ENCODE measurements at places on chromosomes 5 and 9.

GRCh38 chr9:125460883-125461635 is 199.4 kb downstream of the GAPVD1 start:
- DNase-seq, result no peak

GRCh38 chr9:113837334-113837733 is 38.8 kb upstream of the ZNF618 start:
- DNase-seq, result no peak

GRCh38 chr9:119179701-119180100 is 189.5 kb downstream of the BRINP1 start:
- DNase-seq, result no peak

- DNase-seq, result no peak
These were observed 95.8 kb downstream of the DOCK2 start for GRCh38 chr5:169732841-169733240.

- no peak for DNase-seq
These were observed 305.3 kb downstream of the PRR16 start for GRCh38 chr5:120769312-120769872.

GRCh38 chr5:17118631-17119030 is 98.8 kb upstream of the BASP1 start:
- no peak for DNase-seq

- DNase-seq, result no peak
These were observed 238.1 kb downstream of the ROR2 start for GRCh38 chr9:91711755-91712601.

DNA sequence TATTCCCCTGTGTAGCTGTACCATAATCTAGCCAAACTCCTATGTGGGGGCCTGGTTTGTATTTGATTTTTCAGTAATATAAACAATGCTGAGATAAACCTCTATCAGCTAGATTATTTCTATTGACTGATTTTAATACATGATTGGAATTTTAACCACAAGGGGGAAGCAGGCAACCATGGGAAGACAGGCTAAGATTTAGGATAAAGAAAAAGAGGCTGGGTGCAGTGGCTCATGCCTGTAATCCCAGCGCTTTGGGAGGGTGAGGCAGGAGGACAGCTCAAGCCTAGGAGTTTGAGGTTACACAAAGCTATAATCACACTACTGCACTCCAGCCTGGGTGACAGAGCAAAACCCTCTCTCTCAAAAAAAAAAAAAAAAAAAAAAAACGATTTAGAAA is 18.1 kb upstream of the GPX3 start:
- DNase-seq, result no peak

GRCh38 chr9:98823666-98824334 is 16.3 kb downstream of the GALNT12 start:
- no peak for DNase-seq

Data from epithelial cell of proximal tubule (primary cell).